ENCODE measurements at places on chromosomes 16 and 17. TPM values are rescaled to one million over a fixed set of nuclear protein-coding genes. Genes with fewer than 3 reads are reported as not detected.

Gene YBX2
- total RNA-seq, result not detected

Gene ACSM2A
- total RNA-seq, result not detected

Gene CHD9NB
- 3.7 TPM for total RNA-seq

Gene PRKCA
- total RNA-seq, result 16.2 TPM

Gene C16orf87
- total RNA-seq, result 3.5 TPM

Gene TPPP3
- not detected for total RNA-seq

Gene KCNJ2
- 0.66 TPM for total RNA-seq

Gene PPM1E
- 0.47 TPM for total RNA-seq

Gene HAPSTR1
- total RNA-seq, result 41.7 TPM

Gene FOXL1
- 0.51 TPM for total RNA-seq

DNA sequence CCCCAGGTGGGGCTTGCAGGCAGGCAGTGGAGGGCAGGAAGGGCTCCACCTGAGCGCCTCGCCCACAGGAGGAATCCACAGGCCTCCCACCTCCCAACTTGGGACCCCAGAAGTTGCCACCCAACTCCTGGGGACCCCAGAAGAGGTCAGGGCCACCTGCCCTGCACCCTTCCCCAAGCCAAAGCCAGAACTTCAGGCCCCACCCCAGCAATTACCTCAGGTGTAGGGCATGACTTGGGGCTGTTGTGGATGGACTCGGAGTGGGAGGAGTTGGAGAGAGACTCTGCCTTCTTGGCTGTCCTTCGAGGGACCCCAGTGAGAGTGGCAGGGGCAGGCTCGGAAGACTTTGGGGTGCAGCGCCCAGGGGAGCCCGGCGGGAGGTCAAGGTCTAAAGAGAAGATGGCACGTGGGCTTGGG is 10.5 kb downstream of the TSPOAP1 start:
- no peak for DNase-seq

DNA sequence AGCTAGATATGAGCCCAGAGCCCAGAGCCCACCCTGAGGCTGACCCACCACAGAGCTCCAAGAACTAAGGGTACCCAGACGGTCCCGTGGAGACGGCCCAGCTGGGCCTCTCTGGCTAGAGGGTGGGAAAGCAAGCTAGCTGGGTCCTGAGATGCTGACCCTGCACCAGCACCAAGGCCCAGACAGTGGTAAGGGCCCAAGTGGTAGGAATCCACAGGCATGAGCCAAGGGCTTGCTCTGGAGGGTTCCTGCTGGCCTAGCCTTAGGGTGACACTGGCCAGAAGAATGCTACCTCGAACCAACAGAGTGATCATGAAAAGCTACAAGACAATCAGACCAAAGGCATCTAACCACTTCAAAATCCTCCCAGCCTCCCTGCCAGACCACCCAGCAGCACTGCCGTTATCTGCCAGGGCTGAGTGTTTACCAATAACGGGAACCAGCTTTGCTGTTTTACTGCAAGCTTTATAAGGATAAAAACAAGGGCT is 13.2 kb downstream of the HIC1 start:
- DNase-seq, result peak; percentile 58

DNA sequence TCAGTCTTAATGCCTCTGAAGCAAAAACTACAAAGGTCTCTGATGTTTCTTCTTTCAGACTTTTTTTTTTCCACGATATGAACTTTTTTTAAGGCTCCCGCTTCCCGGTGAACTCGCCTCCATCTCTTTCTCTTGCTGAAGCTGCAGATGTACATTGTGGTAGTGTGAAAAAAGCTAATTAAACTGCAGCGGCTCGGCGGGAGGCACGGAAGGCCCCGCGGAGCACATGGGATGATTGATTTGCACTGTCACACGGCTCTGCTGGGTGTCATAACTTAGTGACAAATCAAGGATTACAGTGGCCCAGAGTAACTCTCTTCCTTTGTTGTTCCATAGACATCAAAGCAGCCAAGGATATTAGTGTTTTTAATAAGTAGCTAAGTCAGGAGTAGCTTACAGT is 196.3 kb downstream of the AXIN2 start:
- no peak for DNase-seq

- no peak for DNase-seq
Measured at GRCh38 chr17:77034677-77035424, 105.9 kb upstream of the SEC14L1 start.

GRCh38 chr17:29562615-29563014 is 4.2 kb downstream of the ABHD15 start:
- no peak for DNase-seq

DNA sequence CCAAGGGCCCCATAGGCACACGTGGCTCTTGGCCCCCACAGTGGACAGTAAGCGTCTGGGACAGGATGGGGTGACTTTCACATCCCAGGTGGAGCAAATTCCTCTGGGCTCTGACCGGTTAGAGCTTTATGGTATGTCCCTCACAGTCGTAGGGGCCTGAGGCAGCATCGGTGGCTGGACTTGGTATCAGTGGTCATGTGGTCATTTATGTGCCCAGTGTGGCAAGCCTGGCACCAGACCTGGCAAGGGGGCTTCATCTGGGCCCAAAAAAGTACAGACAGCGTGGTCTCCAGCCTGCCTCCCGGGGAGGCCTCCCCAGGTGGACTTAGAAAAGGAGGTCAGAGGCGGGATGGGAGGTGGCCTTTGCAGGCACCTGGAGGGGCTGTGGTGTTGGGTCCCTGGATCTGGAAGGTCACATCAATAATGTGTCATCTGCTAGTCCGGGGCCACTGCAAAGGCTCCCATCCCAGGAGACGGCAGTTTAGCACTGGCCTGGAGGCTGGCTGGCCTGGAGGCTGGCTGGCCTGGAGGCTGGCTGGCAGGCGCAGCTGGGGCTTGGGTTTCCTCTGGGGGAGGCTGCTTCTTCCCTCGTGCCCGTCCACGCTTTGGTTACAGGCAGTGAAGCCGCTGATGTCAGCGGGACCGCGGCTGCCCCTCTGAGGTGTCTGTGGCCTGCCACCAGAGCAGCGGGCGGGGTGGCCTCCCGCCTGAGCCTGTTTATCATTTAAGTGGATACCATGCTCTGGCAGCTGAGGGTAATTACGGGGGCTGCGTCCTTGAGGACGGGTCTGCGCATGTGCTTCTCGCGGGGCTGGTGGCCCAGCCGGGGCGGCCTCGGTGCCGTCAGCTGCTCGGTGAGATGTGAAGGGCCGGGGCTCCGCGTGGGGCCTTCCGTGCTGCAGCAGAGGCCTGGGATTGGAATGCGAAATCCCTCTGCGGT is 20.7 kb upstream of the CBX4 start:
- DNase-seq, result no peak

DNA sequence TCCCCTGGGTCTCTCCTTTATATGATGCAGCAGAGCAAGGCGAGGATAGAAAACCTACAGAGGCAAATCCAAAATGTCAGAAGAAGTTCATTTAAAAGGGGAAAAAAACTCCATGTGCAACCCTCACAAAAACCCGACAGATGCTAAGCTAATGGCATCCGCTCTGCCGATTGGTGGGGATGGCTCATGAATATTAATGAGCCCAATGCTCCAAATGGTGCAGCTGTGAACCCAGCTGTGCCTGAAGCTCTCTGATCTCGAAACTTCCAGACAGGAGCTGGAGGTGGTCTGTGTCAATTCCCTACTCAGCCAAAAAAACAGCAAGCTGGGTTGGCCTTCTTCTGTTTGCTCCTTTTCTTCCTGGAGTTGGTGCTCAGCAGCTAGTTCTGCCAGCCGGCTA is 15.5 kb downstream of the SNX11 start:
- DNase-seq, result no peak

DNA sequence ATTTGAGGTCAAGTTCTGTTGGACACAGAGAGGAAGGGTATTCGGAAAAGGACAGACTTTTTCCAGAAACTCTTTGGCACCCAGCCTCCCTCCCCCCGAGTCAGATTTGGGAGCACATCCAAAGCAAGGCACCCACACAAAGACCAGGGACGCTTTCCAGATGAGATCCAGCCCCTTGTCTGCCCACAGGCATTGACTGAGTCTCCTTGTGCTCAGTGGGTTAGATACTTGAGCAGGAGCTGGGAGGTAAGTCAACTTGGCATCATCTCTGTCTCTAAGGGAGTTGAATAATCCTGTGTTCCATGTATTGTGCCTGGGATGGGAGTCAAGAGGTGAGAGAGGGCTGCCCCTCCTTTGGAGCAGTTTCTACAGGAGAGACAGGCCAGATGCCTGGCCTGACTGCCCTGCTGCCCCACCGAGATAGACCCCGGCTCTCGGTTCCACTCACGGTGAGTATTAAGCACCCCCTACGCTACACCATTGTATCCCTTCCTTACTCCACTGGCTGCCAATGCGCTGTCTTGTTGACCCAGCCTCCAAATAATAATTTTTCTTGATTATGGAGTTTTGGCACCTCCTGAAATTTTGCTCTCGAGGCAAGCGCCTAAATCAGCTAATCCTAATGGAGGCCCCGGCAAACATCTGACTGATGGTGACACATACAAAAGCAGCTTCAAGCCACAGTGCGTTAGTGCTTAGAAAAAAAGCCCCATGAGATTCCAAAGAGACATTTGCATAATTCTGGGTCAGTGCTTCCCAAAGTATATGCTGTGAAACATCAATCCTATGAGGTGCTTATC is 29.6 kb upstream of the MAP3K14 start:
- no peak for DNase-seq

DNA sequence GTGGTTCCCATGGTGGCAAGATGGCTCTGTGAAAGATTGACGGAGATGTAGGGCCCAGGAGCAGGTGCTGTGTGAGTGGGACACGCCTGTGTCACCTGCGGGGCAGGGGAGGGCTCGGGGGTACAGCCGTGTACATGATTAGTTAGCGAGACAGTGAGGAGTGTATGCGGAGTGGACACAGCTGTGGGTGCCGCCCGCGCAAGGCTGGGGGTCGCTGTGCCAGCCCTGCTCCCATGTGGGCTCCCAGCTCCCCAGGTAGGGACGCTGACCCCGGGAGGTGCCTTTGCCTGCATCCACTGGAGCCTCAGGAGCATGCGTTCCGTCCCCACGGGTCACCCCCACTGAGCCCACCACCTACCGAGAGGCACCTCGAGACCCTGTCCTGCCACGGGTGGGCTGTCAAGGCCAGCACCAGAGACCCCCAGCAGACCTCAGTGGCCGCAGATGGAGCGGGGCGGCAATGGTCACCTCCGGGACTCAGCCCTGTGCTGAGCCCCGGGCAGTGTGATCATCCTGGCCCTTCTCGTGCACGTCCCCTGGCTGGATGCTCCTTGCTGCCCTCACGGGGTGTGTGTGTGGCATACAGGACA is 7.4 kb downstream of the CAPN15 start:
- DNase-seq, result no peak

GRCh38 chr16:86377251-86378022 is 132.9 kb upstream of the FOXF1 start:
- no peak for DNase-seq

GRCh38 chr17:46179375-46179999 is 13.7 kb downstream of the KANSL1 start:
- DNase-seq, result no peak

- no peak for DNase-seq
Measured at GRCh38 chr17:83018658-83019193, 60.7 kb upstream of the METRNL start.

- no peak for DNase-seq
Measured at GRCh38 chr16:306911-307370, 24.0 kb downstream of the PDIA2 start.

- no peak for DNase-seq
Measured at GRCh38 chr17:47660064-47660492, 10.4 kb downstream of the KPNB1 start.

- no peak for DNase-seq
Measured at GRCh38 chr16:67384778-67385510, 8.4 kb downstream of the TPPP3 start.

DNA sequence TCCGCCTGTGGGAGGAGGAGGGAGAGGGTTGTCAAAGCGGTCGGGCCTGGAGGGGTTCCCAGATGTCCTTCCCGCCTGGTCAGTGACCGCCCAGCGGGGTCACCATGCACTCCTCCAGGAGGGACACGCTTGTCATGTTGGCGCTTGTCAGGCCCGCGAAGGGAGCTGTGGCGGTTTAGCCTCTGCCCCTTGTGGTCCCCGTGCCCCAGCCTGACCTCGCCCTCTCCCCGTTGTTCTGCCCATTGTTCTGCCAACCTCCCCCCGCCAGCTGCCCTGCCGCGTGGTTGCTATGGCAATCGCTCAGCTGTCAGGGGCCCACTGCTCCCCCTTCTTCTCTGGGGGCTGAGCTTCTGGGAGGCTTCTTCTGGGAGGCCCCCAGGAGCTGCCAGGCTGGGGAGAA is 146.4 kb upstream of the CIBAR2 start:
- no peak for DNase-seq

- peak; percentile 55 for DNase-seq
Measured at GRCh38 chr16:12339686-12340085, 363.2 kb downstream of the SNX29 start.
